Naive thymus-derived CD8-positive, alpha-beta T cell (primary cell): ENCODE measurements at places on chromosomes 7 and 10.

- DNase-seq: no peak
Observed at GRCh38 chr7:92595281-92595680, 5.1 kb upstream of the FAM133B start.

- DNase-seq: no peak
Observed at GRCh38 chr10:112851588-112852211, 98.3 kb upstream of the TCF7L2 start.

GRCh38 chr7:80230327-80230726 is 95.7 kb downstream of the GNAI1 start:
- DNase-seq: no peak

- no peak for DNase-seq
Observed at GRCh38 chr10:17643339-17643754, 604 bp upstream of the STAM start.

- no peak for DNase-seq
Observed at GRCh38 chr7:4058158-4058557, 623.9 kb upstream of the FOXK1 start.

GRCh38 chr7:13641714-13642113 is 347.8 kb downstream of the ETV1 start:
- no peak for DNase-seq

DNA sequence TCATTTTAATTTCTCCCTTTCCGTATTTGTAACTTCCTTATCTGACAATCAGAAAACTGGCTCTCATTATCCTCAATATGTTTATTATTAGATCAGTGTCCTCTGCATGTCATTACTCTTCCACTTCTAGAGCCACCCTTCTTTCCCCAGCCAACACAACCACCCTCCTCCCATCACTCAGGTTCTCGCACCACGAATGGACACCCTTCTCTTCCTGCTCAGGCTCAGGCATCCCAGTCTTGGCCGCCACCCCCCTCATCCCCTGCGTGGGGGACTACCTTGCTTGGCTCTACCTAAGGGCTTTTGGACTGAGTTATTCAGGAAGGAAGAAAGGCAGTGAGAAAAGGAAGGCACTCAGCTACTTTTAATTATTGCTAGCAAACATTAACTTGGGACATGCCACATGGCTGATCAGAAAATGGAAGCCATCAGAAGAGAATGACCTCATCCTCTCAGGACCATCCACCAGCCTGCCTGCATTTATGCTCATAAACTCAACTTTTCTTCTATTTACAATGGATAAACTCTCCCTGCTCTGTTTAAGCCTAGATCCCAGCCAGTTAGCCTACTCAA is 199.9 kb upstream of the PLXNA4 start:
- no peak for DNase-seq

DNA sequence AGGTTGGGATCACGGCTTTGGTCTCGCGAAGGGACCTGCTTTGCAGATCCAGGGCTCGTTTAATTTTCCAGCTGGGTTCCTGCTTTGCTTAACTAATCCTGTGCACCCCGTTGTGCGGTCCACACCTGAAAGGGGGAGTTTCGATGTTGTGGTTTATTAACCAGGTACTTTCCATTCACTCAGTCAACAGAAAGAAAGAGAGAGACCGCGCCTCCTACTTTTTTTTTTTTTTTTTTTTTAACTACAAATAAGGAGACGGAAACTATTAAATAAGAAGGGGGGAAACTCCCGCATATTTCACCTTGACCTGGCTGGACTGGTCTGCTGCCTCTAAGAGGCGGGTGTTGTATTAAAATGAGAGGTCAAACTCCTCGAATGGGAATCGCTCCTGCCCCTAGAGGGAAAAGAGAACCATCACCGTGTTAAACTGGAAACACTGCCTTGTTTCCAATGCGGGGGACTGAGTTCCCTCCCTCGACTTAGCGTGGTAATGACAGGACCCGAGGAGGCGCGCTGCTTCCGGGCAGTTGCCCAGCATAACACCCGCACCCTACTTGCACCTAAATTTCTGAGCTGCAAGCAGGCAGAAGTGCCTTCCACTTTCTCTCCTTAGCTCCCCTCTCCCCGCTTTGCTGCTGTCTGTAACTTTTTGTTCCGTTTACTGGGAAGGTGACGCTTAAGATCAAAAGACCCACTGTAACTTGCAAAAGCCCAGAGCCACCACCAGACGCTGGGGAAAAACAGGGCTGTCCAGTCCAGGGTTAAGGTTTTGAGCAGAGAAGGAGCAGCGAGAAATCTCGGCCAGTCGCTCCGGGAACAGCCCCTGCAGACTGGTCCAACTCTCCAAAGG is 1.1 kb upstream of the ITGB8 start:
- DNase-seq: no peak

- no peak for DNase-seq
Observed at GRCh38 chr10:31011017-31011664, 20.5 kb downstream of the ZNF438 start.

- no peak for DNase-seq
Observed at GRCh38 chr10:86944031-86944419, 13.4 kb downstream of the MMRN2 start.

DNA sequence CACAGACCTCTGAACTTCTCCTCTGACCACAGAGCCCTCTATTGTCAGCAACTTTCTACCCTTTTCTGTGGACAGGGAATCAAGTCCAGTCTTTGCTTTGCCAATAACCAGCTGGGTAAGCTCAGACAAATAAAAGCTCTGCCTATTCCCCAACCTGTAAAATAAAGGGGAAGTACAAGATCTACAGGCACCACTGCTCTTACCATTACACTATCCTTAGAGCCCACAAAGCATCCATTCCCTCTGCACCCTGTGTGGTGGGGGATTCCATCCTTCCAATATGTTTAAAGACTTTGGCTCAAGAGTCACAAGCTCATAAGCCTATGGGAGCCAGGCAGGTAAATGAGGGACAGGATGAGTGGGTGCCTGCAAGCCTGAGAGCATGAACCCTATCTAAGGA is 88.2 kb downstream of the PARD3 start:
- DNase-seq: no peak

GRCh38 chr7:71782051-71782450 is 630.1 kb downstream of the CALN1 start:
- no peak for DNase-seq

GRCh38 chr10:51073453-51074237 is 642 bp upstream of the PRKG1 start:
- DNase-seq: no peak
